EH (cell line): ENCODE measurements at places on chromosomes 7 and 10.
A peak's percentile ranks its signal among the peaks of the same experiment; 100 is the strongest.

DNA sequence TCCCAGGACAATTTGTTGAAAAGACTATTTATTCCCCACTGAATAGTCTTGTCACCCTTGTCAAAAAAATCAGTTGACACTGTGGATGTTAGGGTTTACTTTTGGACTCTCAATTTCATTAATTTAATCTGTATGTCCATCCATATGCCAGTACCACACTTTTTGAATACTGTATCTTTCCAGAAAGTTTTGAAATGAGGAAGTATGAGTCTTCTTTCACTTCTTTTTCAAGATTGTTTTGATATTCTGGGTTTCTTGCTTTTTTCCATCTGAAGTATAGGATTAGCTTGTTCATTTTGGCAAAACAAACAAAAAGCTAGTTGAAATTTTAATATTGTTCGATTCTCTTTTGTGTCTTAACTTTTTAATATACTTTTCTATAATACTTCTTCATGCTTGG lies 21.7 kb downstream of the KLHDC10 start:
- DNase-seq = no peak

DNA sequence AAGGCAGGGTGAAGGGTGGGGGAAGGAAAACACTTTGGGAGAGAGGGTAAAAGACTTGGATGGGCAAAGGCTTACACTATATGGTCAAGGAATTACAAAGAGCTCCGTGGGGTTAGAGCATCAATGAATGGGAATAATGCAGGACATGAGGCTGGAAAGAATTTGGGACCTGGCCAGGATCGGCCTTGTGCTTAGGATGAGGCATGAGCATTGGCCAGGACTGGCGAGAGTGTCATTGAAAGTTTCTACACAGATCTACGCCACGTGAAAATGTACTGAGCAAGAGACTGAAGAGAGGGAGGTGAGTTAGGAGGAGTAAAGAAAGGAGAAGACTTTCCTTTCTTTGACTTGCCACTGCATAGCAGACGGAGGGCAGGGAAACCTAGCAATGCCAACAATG lies 142.8 kb downstream of the PTEN start:
- DNase-seq = no peak

- no peak for DNase-seq
Observed at GRCh38 chr7:50625360-50625759, 60.2 kb upstream of the DDC start.

GRCh38 chr10:70677620-70678249 lies 5.4 kb downstream of the ADAMTS14 start:
- no peak for DNase-seq

GRCh38 chr10:28014651-28015050 lies 15.8 kb upstream of the ODAD2 start:
- no peak for DNase-seq

- peak; percentile 19 for DNase-seq
Observed at GRCh38 chr7:18828260-18828993, 289.0 kb downstream of the TWIST1 start.

DNA sequence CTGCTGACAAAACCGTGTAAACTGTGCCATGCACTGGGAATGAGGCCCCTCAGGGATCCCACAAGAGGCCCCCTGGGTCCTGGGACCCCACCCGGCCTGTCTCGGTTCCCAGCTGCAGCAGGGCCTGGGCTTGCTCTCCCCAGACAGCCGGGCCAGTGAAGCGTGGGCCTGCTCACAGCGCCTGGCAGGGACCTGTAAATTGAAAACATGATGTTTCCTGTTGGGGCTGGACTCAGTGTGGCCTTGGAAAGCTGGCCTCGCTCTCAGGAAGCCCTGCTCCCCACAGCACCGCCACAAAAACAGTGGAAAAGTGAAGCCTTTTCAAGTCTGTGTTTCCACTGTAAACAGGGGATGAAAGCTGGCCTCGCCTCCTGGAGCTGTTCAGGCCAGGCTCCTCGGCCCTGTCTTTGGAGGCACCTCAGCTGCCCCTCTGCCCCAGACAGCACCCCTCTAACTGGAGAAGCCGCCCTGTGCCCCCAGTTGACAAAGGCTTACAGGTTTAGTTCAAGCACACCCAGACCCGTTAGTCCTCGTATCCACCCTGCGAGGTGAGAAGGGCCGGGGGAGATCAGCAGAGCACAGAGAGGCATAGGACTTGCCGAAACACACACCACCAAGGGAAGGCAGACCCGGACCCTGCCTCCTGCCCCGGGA lies 108.3 kb downstream of the ZMIZ1 start:
- peak; percentile 56 for DNase-seq

DNA sequence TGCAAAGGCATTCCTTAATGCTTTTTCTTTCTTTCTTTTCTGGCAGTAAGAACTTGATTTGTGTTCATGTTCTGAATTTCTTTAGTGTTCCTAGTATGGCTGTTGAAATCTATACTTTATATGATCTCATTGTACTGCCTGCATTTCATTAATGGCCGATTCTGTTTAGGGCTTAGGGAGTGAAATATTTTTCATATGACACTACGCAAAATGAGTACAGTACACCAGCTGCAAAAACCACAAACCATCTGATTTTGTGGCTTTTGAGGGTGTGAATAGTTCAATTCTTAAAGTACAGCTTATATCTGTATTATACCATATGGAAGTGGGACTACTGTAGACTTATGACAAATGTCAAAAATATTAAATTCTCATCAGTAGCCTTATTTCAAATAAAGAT lies 69.1 kb upstream of the FOXP2 start:
- DNase-seq = no peak

DNA sequence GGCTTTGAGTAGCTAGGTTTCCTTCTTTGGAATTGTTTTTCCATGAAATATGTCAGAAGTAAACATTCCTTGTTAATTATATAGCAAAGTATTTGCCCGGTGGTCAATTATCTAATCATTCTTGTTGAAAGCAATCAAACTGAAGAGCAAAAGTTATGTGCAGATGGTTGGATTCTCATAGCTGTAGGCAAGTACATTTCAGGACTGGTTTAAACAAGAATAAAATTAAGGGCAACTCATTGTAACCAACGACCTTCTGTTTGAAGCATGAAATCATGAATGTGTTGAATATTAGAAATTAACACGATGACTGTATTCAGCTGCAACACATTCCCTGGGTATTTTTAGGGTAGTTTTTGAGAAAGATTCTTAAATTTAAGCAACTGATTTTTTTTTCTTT lies 61.8 kb upstream of the NMT2 start:
- peak; percentile 21 for DNase-seq

DNA sequence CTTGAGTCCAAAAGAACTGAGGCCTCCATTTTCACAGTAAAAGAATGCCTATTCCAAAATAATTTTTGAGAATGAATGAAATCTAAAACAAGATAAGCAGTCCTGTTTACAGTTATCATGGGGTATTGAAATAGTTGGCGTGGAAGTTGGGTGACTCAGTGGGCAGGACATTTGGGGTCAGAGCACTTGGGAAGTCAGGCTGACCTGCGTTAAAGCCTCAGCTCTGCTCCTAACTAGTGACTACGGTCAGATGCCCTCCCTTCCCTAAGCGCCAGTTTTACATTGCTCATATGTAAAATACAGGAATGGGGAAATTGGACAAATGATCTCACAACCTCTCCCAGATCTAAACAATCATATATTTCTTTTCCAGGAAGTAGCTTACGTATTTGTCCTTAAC lies 2.3 kb upstream of the PAPSS2 start:
- peak; percentile 89 for DNase-seq

DNA sequence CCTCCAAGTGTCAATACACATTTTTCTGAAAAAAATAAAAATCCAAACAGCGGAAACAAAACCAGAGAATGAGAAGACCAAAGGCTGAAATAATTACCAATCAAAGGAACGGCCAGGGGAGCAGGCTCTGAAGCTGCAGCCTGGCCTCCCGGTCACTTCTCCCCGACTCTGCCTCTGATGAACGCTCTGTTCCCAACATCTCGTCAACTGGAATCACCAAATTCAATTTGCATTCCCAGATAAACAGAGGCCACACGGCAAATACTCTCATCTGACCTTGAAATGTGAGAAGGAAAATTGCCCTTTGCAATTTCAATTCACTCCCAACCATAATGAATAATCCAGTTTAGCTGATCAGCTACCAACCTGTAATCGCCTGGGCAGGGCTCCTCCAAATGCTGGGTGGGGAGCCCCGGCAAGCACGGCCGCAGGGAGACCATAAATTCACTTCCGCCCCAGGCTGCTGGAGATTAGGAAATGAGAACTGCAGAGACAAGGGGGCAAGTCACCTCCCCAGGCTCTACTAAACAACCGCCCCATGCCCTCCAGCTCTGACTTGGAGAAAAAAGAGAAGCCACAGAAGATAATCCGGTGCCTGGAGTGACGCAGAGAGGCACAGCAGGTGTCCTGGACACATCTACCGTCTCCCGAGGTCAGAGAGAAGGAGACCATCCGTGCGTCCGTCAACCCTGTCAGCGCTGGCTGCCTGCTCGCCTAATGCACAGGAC lies 153.2 kb downstream of the MAD1L1 start:
- DNase-seq = no peak

GRCh38 chr10:79178614-79179163 lies 109.9 kb downstream of the ZMIZ1 start:
- peak; percentile 86 for DNase-seq

DNA sequence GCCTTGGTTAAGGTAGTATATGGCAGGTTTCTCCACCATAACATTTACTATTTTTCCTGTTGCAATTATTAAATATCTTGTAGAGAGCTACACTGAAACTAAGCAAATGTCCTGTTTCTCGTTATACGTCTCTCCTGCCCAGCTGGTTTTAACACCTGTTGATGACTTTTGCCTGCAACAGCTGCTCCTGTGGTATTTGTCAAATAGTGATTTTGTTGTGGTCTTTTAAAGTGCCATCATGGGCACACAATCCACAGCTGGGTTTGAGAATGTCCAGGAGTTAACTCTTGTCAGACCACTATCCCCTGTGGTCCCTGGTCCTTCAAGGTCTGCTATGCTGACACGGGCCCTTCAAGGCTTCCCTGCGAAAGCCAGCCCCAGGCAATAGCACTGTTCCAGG lies 24.9 kb upstream of the SEC61G start:
- no peak for DNase-seq

GRCh38 chr7:50679218-50680007 lies 103.3 kb downstream of the GRB10 start:
- peak; percentile 60 for DNase-seq

- no peak for DNase-seq
Observed at GRCh38 chr7:36762394-36762793, 38.1 kb upstream of the AOAH start.

DNA sequence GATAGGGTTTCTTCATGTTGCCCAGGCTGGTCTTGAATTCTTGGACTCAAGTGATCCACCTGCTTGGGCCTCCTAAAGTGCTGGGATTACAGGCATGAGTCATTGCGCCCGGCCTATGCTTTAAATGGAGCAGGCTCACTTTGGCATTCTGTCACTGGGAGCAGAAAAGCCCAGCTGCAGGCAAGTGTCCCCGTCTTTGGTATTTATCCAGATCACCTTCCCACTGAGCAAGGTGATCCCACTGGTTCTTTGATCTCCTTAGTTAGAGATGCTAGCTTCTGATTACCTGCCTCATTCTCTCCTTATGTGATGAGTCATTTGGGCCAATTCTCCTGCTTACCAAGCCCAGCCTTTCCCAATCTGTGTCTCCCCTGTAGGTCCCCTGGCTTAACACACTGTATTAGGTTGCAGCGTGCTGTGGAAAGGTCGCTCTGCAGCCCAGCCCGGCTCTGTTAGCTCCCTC lies 39.3 kb downstream of the SPDYE5 start:
- DNase-seq = peak; percentile 29

DNA sequence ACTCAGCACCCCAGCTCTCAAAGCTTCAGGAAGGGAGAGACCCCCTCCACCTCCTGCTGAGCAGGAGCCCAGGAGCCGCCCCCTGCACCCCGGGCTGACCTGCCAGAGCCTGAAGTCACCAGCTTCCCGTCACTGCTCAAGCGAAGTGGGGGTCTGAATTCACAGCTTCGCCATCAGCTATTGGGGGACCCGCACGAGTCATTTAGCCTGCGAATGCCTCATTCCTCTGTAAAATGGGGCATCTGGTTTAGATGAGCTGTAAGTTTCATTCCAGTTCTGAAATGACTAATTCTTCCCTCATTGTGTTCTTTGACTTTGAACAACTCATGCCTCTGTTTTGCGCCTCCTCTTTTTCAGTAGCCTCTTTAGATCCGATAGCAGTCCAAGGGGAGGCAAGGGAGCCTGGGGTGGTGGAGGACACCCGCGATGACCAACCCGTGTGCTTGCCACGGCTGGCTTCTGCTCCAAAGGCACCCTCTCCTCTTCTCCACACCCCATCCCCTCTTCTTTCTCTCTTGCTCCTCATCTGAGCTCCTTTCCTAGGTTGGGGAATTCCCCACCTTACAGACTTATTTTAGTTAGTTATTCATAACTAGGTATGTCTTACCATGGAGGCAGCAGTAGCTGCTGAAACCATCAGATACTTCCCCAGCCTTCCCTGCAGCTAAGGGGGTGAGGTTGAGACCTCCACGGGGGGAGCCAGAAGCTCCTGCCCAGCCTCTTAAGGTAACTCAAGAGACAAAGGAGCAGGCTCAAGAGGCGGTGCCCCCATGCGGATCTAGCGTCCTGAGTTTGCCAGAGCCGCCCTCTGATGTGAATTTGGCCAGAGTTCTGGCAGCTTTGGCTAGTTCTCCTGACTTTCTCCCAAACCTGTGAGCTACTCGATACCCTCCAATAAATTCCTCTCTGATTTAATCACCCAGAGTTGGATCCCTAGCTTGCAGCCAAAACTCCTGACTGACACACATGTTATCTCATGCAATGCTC lies 47.7 kb downstream of the RBM17 start:
- peak; percentile 85 for DNase-seq

GRCh38 chr10:69123306-69123746 lies 652 bp upstream of the VPS26A start:
- DNase-seq = peak; percentile 77

- DNase-seq = peak; percentile 99
Observed at GRCh38 chr10:110336111-110336721, 31.5 kb upstream of the SMNDC1 start.

DNA sequence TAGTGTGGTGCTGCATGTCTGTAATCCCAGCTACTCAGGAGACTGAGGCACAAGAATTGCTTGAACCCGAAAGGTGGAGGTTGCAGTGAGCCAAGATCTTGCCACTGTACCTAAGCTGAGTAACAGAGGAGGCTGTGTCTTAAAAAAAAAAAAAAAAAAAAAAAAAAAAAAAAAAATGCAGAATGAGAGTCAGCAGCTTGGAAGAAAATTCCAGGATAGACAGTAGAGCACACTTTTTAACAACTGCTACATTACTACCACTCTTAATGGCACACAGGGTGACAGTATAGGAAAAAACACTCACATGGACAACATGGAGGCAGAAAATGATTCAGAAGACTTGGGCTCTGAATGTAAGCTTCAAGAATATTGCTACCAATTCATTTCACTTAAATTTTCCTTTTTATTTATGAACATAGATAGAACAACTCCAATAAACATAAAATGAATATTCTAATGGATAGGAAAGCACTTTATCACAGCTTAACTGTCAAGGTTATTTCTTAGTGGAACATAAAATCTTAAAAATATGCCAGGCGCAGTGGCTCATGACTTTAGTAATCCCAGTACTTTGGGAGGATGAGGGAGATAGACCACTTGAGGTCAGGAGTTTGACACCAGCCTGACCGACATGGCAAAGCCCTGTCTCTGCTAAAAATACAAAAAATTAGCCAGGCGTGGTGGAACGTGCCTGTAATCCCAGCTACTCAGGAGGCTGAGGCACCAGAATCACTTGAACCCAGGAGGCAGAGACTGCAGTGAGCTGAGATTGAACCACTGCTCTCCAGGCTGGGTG lies 31.5 kb downstream of the CHCHD3 start:
- no peak for DNase-seq

- peak; percentile 0 for DNase-seq
Observed at GRCh38 chr7:19749658-19750057, 23.8 kb downstream of the TMEM196 start.
